ENCODE measurements at places on chromosomes 13 and 19.

DNA sequence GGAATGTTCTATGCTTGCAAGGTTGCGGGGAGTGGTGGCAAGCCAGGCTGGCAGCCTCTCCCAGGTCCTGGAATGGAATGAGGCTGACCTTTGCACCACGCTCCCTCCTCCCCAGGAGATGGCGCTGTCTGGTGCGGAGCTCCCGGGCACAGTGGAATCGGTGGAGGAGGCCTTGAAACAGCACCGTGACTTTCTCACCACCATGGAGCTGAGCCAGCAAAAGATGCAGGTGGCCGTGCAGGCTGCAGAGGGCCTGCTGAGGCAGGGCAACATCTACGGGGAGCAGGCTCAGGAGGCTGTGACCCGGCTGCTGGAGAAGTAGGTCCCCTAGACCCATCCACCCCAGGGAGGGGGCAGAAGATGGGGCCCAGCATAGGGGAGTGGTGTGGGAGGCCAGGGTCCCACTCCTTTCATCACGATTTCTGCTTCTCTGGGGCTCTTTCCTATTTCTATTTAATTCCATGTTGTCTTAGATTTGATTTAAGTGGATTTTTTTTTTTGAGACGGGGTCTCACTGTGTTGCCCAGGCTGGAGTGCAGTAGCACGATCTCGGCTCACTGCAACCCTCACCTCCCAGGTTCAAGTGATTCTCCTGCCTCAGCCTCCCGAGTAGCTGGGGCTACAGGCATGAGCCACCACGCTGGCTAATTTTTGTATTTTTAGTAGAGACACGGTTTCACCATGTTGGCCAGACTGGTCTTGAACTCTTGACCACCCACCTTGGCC lies 53.2 kb upstream of the SHKBP1 start:
- no peak for DNase-seq

- no peak for DNase-seq
These were observed 9.8 kb downstream of the ZNF606 start for GRCh38 chr19:57992841-57993240.

GRCh38 chr13:108609353-108609752 lies 20.1 kb upstream of the MYO16 start:
- peak; percentile 15 for DNase-seq

DNA sequence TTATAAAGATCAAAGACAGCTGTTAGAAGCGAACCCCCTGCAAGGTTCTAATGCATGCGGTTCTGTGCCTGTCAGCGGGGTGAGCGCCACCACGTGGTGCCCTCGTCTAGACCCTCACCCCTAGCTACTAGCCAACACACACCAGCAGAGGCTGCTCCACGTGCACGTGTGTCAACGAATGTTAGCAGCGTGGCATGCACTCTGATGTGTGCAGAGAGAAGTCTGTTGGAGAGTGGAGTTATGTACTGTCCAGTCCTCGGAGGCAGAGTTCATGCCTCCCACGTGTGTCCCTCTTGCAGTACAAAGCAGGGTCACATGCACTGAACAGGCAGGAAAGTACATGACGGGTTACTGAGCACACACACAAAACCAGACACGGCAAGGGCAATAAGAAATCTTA lies 75.0 kb upstream of the SLC15A1 start:
- DNase-seq = no peak

DNA sequence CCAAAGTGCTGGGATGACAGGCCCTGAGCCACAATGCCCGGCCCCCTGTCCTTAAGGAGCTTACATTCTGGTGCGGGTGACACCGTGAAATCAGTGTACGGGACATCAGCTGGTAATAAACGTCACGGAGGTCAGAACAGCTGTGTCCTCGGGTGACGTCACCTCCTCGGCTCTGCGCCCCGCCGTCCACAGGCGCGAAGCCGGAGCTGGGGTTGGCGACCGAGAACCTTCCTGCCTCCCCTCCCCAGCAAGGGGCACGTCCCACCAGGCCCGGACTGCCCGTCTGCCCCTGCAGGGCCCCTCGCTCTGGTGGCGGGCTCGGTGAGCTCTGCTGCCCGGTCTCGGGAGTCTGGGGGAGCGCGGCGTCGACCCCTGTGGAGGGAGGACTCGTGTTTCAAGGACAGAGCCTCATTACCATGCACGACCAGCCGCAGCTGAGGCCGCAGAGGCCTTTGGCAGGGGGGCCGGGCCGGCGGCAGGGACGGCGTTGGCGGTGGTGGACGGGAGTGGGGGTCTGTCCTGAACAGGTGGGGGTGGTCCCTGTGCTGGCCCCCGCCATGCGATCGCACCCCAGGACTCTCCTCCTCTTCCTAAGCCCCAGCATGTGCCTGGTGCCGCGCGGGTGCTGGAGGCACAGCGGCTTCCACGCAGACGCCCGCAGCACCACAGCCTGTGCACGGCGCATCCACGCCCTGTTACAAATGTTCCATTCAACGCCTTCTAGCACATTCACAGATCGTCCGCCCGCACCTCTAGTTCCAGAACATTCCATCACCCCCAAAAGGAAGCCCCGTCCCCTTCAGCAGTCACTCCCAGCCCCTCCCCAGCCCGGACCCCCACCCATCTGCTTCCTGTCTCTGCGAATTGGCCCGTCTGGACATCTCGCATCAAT lies 5.4 kb downstream of the LINGO3 start:
- DNase-seq = peak; percentile 54

DNA sequence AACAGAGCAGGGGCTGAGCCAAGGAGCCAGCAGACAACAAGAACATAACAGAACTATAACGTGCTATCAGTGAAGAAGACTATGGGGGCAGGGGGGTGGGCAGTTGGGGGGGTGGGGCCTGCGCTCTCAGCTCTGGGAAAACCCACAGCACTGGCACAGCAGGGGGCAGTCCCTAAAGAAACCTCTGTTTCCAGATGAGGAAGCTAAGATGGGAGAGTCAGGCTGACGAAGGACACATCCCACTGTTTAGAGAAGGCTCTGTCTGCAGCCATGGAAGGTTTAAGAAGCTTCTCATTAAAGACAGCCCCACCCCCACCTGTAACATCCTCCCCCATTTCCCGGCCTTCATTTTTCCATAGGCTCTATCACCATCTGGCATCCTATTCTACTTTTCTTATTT lies 7.1 kb upstream of the DOCK9 start:
- no peak for DNase-seq

DNA sequence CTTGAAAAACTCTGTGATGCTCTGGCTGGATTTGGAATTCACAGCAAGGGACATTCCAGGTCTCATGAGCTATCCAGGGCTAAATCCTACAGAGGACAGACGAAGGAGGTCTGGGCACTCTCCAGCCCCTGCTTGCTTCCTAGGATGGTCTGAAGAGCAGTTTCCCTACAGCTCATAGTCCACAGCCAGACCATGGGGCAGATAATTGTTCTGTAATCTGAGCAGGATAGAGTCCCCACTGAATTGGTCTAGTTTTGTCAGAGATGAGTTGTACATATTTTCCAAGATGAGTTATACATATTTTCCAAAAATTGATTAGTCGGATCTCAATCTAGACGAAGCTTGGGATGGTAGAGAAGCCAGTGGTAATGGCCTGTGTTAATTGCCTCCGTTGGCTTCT lies 75.6 kb downstream of the C13orf42 start:
- no peak for DNase-seq

- no peak for DNase-seq
These were observed 7.0 kb upstream of the RB1 start for GRCh38 chr13:48296528-48296927.

DNA sequence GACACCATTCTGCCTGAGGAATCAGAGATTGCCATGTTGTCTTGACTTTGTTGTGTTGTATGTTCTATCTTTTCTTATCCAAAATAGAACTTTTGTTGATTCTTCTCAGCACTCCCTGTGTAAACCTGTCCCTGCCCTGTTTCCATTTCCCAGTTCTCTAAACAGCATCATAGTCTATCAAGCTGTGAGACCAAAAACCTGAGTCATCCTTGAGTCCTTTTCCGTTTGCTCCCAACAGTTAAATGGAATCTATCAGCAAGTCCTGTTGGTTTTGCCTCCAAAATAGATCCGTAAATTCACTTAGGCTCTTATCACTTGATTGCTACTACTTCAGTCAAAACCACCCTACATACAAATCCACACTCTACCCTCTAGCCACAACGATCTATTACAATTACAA lies 667.1 kb downstream of the PCDH9 start:
- no peak for DNase-seq

DNA sequence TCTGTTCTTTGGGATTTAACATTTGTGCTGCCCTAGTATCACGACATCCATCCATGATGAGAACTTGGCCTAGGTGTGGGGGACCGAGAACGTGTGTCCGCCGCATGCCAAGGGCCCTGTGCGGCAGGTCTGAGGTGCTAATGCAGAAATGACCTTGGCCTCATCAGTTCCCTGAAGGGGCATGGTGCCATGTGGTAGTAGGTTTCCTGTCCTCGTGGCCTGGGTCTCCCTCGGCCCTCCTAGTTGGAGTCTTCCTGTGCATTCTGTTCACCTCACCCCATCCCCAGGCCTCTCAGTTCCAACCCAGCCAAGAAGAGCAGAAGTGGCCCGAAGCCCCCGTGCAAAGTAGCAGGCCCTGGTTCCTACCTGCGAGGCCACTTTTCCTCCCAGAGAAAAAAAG lies 59.8 kb downstream of the GGACT start:
- no peak for DNase-seq

GRCh38 chr13:48252176-48252575 lies 19.2 kb downstream of the ITM2B start:
- DNase-seq = no peak

- no peak for DNase-seq
These were observed 73.4 kb downstream of the SPACA7 start for GRCh38 chr13:112449545-112449930.

DNA sequence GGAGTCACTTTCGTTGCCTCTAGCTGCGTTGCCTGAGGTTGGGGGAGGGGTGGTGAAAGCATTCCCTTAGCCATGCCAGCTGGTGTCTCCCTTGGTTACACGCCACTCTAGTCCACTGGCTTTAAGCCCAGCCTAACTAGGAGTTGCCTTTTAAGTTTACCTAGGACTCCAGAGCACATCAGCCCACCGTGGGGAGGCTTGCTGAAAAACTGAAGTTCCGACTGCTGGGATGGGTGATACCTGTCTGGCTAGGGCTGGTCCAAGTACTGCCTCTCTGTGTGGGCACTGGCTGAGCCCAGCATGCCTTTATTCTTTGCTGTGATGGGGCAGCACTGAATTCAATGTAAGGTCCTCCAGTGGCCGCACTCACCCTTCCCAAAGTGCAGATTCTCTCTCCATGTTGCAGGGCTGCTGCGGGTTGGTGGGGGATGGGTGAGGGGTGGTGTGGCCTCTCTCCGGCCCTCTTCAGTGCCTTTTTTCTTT lies 11.8 kb upstream of the CEACAM1 start:
- no peak for DNase-seq

GRCh38 chr19:47228168-47228936 lies 2.6 kb downstream of the BBC3 start:
- no peak for DNase-seq

DNA sequence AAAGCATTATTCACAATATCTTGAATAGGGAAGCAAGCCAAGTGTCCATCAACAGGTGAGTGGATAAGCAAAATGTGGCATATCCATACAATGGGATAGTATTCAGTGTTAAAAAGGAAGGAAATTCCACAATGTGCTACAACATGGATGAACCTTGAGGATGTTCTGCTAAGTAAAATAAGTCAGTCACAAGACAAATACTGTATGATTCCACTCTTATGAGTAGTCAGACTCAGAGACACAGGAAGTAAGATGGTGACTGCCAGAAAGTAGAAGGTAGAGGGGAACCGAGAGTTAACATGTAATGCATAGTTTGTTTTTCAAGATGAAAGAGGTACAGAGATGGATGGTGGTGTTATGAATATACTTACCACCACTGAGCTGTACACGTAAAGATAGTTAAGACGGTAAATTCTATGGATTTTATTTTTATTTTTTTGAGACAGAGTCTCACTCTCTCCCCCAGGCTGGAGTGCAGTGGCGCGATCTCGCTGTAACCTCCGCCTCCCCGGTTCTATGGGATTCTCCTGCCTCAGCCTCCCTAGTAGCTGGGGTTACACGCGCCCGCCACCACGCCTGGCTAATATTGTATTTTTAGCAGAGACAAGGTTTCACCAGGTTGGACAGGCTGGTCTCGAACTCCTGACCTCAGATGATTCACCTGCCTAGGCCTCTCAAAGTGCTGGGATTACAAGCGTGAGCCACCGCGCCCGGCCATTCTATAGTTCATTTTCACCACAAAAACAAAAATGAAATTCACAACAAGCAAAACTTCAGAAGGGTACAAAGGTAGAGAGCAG lies 1.0 kb upstream of the CHAMP1 start:
- no peak for DNase-seq

- no peak for DNase-seq
These were observed 926 bp downstream of the ZNF587 start for GRCh38 chr19:57850553-57851017.

- DNase-seq = no peak
These were observed 42.3 kb downstream of the ZNF493 start for GRCh38 chr19:21439201-21439751.

GRCh38 chr19:10431943-10432735 lies 11.8 kb downstream of the PDE4A start:
- DNase-seq = no peak

DNA sequence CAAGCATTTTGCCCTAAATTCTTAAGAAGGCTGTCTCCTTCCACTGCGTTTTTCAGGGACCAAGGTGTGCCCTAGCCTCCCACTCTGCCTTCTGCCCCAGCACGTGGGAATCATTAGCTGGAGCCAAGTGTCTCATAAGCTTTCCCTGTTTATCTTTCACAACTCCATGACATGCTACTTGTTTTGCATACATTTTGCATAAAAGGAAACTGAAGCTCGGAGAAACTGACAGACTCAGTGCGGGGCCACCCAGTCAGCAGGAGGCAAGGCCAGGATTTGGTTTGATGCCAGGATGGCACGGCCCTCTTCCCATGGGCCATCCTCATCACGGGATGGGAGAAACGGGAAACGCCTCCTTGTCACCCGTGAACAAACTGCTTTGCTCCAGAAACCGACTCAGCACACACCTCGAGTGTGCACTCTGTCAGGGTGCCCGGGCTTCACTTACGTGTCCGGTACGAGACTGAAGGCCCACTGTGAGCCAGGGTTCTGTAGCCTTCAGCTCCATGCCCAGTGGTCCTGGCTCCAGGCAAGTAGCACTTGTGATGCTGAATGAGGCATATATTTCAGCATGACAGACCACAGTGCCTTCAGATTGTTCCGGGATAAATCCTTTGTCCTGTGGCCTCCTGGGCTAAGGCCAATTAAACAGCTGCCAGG lies 9.6 kb downstream of the CEBPA start:
- DNase-seq = no peak

GRCh38 chr19:6287269-6287885 lies 7.6 kb upstream of the MLLT1 start:
- DNase-seq = no peak
